CMK (cell line): ENCODE measurements at places on chromosomes 12 and 14.

DNA sequence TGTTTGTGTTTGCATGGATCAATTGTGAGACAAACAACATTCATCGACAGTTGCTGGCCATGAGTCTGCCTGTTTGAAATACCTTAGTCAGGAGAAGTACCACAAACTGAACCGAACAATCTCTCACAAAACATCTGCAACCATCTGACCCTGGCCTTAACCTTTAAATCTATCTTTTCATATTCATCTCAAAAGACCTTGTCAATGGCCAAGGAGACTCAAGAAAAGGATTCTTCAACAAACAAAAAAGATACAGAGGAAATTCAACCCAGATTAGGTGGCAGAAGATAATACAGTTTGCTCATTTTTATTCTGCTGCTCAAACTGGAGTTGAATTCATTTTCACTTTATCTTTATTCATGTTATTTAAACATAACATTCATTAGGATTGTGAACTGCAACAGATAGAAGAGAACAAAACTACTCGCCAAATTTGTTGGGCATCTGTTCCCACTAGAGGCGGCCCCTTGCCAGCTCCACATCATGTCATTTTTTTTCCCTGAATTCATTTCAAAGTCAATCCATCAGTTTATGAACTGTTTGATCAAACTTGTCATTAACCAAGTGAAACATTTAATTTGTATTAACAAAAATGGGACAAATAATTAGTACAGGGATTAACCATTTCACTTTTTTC lies 152.3 kb upstream of the OTX2 start:
- DNase-seq, result no peak

DNA sequence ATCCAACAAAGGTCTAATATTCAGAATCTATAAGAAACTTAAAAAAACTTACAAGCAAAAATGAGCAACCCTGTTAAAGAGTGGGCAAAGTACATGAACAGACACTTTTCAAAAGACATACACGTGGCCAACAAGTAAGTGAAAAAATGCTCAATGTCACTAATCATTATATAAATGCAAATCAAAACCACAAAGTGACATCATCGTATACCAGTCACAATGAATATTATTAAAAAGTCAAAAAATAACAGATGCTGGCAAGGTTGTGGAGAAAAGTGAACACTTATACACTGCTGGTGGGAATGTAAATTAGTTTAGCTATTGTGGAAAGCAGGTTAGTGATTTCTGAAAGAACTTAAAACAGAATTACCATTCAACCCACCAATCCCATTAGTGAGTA lies 199.1 kb downstream of the SNAPC1 start:
- DNase-seq, result no peak

- DNase-seq, result no peak
These were observed 300.8 kb upstream of the NOS1 start for GRCh38 chr12:117662220-117662619.

DNA sequence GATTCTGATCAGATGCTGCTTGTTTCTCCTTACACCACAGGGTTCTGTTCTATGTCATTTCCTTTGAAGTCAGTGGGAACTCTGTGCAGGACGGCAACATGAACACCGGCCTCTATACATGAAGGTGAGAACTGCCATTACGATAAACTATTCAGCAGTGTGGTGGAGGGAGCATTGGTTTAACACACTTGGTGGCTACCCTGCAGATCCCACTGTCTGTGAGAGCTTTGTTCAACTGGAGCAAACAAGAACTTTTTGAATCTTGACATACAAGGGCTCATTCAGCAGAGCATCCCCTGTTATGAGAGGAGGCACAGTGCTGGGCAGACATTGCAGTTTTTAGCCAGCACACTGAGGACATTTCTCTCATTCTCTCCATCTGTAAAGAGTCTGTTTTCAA lies 10.7 kb upstream of the FRS2 start:
- DNase-seq, result no peak

GRCh38 chr12:20144341-20144740 lies 224.0 kb upstream of the PDE3A start:
- no peak for DNase-seq

- no peak for DNase-seq
These were observed 59.0 kb downstream of the RPS29 start for GRCh38 chr14:49527221-49527620.

DNA sequence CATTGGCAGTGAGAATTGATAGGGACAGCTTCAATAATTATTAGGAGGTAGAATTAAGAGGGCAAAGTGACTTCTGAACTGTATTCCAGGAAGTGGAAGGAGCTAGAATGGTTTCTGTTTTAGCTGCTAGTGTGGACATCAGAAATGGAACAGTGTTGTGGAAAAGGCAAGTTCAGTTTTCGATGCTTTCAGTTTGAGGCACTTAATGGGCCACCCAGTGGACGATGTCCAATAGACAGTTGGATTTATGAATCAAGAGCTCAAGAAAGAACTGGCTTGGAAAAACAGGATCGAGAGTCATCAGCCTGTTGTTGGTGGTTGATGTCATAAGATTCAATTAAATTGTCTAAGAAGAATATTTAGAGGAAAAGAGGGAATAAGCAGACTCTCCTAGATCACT lies 136.3 kb downstream of the DYRK2 start:
- DNase-seq, result no peak

GRCh38 chr12:44947163-44947562 lies 71.0 kb upstream of the NELL2 start:
- no peak for DNase-seq

- no peak for DNase-seq
These were observed 1.8 kb downstream of the KRR1 start for GRCh38 chr12:75509621-75510020.

- DNase-seq, result no peak
These were observed 131.6 kb downstream of the KSR2 start for GRCh38 chr12:117836999-117837736.

GRCh38 chr12:10130042-10130441 lies at the start of gene CLEC7A:
Gene CLEC7A (minus strand): TSS chr12:10130199. CDS start chr12:10130082, 117 bp downstream.
- no peak for DNase-seq

DNA sequence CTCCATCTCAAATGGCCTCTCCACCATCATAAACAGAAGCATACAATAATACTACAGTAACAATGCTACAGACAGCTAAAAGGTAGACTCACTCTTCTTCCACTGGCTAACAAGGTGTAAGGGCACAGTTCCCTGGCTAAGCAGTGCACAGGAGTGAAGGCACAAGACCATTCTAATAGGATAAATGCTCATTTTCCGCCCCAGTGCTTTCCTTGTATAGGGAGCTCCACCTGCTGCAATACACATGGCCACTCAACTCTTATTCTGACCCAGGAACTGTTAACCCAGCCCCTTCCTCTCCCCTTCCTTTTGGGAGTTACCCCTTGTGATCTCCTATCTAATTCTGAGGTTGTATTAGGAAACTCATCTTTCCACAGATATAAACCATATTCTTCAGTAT lies 124.6 kb downstream of the KCNK10 start:
- no peak for DNase-seq

DNA sequence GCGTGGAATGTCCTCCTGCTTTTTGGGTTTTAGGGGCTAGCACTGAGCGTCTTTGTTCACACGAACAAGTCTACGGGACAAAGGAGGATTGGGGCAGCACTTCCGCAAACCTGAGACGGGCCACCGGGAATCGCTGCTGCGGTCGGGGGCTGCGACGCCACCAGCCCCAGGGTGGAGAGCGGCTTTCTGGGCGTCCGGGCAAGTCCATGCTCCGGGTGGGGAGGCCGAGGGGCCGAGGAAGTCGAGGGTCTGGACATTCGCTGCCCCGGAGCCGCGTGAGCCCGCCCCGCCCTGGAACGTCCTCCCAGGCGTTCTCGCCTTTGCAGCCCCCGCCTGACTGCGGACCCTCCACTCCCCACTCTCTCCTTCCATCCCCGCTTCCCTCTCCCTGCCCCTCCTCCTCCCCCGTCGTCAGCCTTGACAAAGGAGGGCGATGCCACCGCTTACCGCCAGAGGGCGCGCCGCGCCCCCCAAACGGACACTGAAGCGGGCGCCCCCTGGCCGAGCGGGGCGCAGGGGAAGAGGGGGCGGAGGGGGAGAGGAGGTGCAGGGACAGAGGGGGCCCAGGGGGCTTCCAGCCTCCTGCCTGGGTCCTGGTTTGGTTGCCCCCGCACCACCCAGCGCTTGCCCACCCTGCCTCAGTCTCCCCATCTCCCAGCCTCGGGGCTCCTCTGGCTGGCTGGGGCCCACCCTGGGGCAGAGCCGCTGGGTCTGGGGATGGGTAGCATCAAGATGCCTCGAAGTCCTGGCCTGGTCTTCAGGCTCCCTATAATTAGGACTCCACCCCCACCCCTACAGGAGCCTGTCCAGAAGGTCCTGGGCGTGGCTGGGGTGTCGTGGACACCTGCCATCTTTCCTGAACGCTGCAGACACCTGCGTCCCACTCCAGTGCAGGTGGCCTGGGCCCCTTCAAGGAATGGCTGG lies 39.1 kb upstream of the INF2 start:
- peak; percentile 51 for DNase-seq

DNA sequence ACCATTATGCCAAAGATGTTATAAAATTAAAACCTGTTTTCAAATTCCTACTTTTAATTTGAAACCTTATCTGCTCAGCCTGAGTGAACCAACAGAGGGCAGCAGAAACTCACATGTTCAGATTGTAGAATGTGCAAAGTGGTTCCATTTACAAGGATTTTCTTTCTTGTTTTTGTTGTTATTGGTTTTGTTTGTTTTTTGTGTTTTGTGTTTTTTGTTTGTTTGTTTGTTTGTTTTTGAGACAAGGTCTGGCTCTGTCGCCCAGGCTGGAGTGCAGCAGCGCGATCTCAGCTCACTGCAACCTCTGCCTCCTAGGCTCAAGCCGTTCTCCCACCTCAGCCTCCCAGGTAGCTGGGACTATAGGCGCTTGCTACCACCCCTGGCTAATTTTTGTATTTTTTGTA lies 22.8 kb upstream of the GARIN2 start:
- DNase-seq, result no peak

DNA sequence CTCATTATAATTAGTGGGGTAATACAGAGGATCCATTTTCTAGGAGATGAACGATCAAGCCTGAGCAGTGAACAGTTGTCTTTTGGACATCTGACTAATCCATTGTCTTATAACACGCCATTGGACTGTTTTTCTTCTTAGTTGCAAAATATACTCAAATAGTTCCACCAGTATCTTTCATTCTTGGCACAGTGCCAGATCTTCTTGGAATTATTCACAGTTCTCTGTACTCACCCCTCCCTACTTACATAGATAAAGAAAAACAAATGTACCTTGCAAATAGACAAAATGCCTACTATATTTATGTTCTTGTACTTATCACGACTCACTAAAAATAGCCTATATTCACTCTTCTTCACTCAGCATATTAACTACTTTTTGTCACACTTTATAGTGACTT lies 3.8 kb downstream of the CBLN3 start:
- no peak for DNase-seq

DNA sequence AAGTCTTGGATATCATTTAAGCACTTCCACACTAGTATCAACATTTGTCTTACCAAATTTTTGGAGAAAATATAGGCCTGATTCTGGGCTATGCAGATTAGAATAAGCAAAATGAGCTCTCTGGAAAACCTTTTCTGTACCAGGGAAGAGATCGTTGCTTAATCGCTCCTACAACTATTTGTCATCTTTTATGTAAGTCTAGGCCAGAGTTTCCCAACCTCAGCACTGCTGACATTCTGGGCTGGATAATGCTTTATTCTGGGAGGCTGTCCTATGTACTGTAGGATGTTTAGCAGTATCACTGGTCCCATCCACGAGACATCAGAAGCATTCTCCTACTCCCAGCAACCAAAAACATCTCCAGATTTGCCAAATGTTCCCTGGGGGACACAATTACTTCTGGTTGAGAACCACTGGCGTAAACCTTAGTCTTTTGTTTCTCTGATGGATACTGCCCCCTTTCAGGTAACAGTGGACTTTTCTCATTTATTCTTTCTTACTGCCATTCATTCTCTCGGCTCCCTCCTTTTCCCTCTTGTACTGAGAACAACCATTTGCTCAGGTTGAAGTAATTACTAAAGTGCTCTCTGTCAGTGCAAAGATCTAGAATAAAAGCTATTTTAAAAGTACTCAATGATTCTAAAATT lies 316.9 kb upstream of the E2F7 start:
- DNase-seq, result no peak

DNA sequence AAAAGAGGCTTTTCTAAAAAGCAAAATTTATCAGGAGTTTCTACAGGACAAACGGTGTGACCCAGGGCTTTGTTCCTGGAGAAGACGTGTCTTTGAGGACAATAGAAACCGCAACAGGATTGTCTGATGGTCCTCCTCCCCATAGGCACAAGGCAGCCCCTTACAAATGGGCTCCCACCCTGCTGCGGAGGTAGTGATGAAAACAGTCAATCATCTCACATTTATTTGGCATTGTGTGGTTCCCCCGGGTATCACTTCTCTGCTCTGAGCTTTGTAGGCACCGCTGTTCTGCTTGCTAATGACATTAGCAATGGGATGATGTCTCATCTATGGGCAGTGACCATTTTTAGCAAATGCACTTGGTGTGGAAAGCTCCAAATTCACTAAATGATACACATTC lies 155.5 kb upstream of the TMPO start:
- DNase-seq, result no peak

DNA sequence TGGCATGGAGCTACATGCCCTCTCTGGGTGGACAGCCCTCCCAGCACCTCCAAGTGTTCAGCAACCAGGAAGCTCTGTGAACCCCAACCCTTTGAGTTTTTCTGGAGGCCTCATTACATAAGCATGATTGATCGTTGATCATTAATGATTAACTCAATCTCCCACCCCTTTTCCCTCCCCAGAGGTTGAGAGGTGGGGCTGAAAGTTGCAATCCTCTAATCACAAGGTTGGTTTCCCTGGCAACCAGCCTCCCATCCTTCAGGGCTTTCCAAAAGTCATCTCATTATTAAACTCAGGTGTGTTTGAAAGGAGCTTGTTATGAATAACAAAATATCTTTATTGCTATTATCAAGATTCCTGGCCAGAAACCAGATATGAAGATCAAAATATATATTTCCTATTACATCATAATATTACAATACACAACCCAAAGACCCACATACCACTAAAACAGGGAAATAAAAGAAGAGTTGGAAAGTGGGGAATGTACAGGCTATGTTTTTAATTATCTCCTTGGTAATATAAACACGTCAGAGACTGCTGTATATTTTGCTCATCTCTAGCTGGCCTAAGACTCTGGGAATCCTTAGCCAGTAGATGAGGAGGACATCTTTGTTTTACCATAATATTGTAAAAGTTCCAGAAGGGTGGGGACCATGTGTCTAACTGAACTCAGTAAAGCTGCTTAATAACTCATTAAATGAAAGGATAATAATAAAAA lies 73.6 kb downstream of the SSPN start:
- DNase-seq, result no peak

DNA sequence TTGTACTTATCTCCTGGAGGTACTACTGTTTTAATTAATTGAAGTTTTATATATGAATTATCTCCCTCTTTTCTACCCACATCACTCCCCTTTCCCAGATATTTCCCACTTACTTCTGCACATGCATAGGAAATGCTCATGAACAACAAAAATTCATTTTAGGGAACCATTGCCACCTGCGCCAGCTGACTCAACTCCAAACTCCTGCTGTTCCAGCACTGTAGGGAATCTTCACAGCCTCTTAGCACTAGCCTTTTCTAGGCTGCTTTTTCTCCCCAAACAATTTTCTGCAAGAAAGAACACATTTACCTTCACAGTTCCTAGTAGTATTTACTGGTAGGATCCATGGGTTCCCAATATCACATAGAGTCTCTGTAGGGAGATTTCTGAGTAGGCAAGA lies 268.4 kb downstream of the LRFN5 start:
- no peak for DNase-seq
